Stimulated activated CD8-positive, alpha-beta memory T cell treated with anti-CD3 and anti-CD28 coated beads, Interleukin-15, amount 100 ng/mL, for 4 hours (primary cell): ENCODE measurements at places on chromosomes 7 and 10.

DNA sequence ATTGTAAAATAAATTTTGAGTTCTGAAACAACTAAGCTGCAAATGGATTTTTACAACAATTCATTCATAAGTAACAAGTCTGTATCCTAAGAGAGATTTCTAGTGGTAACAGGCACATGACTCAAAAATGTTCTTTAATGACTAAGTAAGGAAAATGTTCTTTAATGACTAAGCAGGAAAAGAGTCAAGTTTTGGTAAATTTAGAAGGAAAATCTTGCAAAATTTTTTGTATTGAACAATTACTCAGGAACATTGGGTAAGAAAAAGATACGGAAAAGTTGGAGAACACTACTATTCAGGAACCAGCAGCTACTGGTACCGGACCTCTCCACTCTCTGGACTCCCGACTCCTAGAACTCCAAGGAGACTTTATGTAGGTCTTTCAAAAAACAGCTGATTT lies 33.5 kb downstream of the HYCC1 start:
- no peak for DNase-seq

- DNase-seq, result no peak
Observed at GRCh38 chr10:26448292-26448691, 10.2 kb downstream of the APBB1IP start.

DNA sequence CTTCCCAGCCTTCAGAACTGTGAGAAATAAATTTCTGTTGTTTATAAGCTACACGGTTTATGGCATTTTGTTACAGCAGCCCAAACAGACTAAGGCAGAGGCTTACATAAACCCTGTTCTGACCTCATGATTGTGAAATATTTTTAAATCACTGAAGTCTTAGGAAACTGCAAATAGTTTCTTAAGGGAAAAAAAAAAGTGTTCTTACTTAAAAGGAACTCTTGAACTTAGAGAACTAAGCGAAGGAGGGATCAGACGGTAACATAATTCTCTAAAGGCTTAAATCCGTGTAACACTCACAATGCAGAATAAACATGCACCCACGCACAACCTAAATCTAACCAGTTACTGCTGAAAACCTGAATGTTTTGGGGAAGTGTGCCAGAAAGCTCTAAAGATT lies 749.1 kb upstream of the LRRTM3 start:
- DNase-seq, result no peak

- no peak for DNase-seq
Observed at GRCh38 chr7:1749864-1750466, 79.9 kb downstream of the ELFN1 start.
